Suppressor macrophage (primary cell): ENCODE measurements at places on chromosomes 6 and 20.

DNA sequence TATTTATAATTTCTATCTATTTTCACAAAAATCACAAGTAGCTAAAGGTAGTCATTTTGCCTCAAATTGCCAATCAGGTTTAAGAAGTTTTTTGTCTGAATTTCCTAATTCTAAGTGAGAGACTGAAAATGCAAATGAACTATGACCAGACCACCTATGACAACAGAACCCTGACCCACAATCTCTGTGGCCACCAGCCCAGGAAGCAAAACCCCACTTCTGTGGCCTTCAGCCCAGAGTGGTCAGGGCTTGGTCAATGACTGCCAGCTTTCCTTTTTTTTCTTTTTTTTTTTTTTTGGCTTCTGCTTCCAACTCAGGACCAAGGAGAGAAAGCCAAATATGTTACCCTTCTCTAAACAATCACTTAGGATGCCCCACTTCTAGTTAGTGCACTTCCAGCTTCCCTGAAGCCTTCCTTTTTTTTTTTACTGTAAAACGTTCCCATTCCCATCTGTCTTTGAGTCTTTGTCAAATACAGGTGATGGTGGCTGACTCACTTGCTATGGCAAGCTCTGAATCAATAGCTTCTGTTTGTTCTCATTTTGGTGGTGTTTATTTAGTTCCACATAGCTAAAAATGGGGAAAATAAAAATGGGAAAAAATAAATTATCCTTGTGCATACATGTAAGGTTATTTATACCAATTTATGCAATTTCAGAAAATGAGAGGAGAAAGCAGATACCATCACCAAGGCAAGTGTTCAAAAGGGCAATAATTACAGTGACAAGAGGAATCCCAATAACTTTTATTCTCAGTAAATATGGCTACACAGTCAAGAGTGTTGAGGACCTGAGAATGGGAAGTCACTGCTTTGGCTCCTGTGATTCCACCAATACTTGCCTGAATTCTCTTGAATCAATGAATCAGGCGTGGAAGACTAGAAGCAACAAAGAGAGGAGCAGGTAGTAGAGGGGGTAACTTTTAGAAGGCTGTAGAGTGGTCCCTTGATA is 170.3 kb upstream of the PDE7B start:
- no peak for DNase-seq

DNA sequence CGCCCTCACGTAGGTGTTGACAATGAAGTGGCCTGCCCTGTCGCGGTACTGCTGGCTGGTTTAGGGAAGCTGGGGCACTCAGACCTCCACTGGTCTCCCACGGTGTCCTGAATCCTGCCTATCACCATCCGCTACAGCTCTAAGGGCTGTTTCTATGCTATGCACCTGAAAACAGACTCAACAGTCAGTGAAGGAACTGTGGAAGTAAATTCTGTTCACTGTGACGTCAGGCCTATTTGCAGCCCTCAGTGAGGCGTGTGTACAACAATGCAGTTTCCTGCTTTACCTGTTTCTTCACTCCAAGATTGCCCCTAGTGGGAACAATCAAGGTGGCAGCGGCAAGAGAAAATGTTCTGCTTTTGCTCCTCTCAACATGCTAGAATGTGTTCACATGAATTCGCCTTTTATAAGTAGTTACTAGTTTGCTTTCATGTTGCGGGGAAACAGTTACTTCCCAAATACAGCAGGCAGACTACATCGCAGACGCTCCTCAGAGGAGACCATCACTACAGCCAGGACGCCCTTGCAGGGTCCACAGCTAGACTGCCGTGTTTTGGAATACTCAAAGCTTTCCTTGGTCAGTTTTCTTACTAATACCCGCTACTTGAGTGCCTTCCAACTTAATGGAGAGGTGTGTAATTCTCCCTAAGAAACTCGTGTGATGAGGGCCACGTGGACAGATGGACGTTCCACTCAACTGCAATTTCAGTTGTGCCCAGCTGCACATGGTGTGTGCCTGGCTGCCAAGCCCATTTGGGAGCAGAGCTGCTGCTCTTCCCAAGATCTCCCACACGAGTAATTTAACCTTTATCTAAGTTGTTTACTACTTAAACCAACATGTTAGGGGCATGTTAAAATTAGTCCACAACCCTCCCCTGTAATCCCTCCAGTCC is 25.4 kb downstream of the DIDO1 start:
- DNase-seq = no peak

DNA sequence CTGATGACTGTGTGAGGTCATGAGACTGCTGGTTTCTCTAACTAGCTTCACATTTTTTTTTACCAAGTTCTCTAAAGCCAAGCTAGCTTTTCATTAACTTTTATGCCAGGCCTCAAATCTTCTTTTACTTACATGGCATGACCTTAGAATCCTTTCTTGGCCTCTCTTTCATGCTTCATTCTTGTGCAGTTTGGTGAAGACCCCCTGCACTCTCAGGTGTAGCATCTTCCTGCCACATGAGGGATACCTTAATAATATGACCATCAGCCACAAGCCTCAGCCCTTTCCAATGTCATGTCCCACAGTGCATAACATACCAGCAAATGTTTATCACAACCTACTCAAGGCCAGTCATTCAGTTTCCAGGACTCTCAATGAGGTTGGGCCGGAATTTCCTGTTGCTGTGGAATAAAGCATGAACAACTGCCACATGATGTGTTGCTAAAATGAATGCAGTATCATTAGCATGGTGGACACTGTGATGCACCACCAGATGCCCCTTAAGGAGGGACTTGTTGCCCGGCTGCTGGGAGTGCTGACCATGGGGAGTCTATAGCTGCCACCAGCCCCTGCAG is 72.2 kb downstream of the RIN2 start:
- DNase-seq = no peak

- DNase-seq = no peak
These were observed 78.3 kb downstream of the TRAM2 start for GRCh38 chr6:52498538-52499017.

- peak; percentile 21 for DNase-seq
These were observed 44.6 kb downstream of the TSBP1 start for GRCh38 chr6:32327103-32327502.

DNA sequence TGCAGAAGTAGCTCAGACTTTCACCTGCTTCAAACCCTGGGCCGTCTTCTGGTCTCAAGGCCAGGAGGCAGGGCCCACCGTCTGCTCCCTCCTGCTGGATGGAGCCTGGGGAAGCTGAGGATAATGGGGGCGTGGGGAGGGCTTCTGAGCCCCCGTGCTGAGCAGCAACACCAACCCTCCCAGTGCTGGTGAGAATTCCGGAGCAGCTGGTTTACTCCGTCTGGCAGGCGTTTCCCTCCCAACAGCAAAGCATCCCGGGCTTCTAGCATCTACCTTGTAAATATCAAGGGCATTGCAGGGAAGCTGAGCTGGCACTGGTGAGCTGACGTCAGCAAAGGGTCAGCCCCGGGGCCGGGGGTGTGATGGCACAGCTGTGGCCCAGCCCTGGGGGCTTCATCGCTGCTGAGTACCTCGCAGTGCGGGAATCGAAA is 16.8 kb upstream of the CHRNA4 start:
- no peak for DNase-seq

GRCh38 chr6:54248994-54249393 is 59.2 kb upstream of the TINAG start:
- DNase-seq = no peak

GRCh38 chr6:149164199-149164750 is 153.2 kb upstream of the TAB2 start:
- no peak for DNase-seq

- no peak for DNase-seq
These were observed 90.2 kb upstream of the TOX2 start for GRCh38 chr20:43824309-43825050.
